Suprapubic skin (tissue), 4 donors: ENCODE measurements at places on chromosomes 5 and 9.

DNA sequence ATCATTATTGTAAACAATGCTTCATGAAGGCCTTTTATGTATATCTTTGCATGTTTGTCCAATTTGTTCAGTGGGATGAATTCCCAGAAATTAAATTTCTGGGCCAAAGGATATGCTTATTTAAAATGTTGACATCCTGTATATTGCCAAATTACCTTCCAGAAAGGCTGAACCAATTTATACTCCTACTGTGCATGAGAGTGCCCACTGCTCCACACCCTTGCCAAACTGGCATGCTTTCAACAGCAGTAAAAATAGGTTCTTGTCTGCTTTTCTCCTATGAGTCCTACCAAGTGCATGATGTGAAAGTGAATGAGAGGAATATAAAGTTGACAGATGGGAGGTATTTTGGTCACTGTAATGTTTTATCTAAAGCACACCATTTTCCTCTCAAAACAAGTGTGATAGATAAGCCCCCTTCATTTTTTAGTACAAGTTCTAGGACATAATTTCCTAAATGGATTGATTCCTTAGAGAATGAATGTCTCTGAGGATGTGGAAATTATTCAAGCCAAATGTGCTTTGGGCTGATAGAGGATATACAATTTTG, 70.5 kb upstream of the ERBIN start:
- no peaks in the 10 kb centered on the region for H3K36me3 ChIP-seq
- H3K4me1 ChIP-seq: no peaks in the 10 kb centered on the region
- DNase-seq: no peak
- H3K27ac ChIP-seq: no peak overlapping the region

GRCh38 chr9:125380406-125380805, 118.8 kb downstream of the GAPVD1 start:
- peaks cover 8% of the 10 kb centered on the region for H3K4me1 ChIP-seq
- no peak overlapping the region for H3K27ac ChIP-seq
- peak; percentile 40 for DNase-seq
- no peak overlapping the region for H3K4me3 ChIP-seq
- no peaks in the 10 kb centered on the region for H3K27me3 ChIP-seq
- H3K36me3 ChIP-seq: no peaks in the 10 kb centered on the region

- no peak for DNase-seq
- no peaks in the 10 kb centered on the region for H3K27me3 ChIP-seq
- H3K27ac ChIP-seq: no peak overlapping the region
- H3K36me3 ChIP-seq: no peaks in the 10 kb centered on the region
- no peak overlapping the region for H3K4me3 ChIP-seq
Observed at GRCh38 chr5:58099257-58099656, 360.6 kb downstream of the PLK2 start.

- no peaks in the 10 kb centered on the region for H3K4me1 ChIP-seq
- H3K4me3 ChIP-seq: no peak overlapping the region
- DNase-seq: no peak
- peaks cover 37% of the 10 kb centered on the region for H3K27me3 ChIP-seq
- H3K36me3 ChIP-seq: no peaks in the 10 kb centered on the region
- H3K27ac ChIP-seq: no peak overlapping the region
Observed at GRCh38 chr5:1223278-1223670, 1.9 kb upstream of the SLC6A18 start.

DNA sequence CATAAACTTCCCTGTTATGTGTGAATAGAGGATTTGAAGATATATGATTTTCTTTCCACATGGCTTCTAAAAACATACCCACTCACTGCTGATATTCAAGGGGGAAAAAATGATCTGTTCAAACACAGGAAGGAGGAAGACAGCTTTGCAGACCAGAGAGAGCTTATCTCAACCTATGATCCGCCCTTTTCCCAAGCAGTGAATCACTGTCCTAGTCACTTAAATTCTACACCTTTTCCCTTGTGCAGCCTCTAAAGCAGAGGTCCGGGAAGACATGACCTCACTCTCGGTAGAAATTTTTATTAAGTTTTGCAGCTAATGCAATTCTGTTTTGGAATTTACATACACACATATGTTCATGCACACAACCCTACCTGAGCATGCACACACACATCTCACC, 197.2 kb downstream of the DIRAS2 start:
- no peak for DNase-seq
- no peaks in the 10 kb centered on the region for H3K36me3 ChIP-seq
- H3K27me3 ChIP-seq: peaks cover 17% of the 10 kb centered on the region
- no peak overlapping the region for H3K27ac ChIP-seq
- H3K4me1 ChIP-seq: no peaks in the 10 kb centered on the region
- H3K4me3 ChIP-seq: no peak overlapping the region

DNA sequence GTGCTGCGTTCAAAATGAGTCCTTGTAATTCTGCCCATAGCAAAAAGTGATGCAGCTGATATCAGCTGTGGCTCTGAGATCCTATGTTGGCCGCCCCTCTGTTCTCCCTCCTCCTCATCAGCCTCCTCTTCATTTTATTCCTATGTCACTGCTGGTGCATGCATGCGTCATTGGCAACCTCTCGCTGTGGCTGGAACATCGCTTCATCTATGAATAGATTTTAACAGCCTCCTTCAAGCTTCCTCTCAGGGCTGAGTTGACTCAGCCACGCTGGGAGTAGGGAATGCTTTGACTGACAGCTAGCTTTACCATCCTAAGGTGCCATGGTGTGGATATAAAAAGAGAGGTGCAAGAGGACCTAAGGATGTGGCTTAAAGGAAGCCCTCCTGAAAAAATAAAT, 303.5 kb downstream of the PLK2 start:
- H3K27me3 ChIP-seq: no peaks in the 10 kb centered on the region
- no peak overlapping the region for H3K4me3 ChIP-seq
- H3K4me1 ChIP-seq: peaks cover 12% of the 10 kb centered on the region
- H3K36me3 ChIP-seq: no peaks in the 10 kb centered on the region
- no peak overlapping the region for H3K27ac ChIP-seq
- DNase-seq: no peak

GRCh38 chr9:109411798-109412352, 86.2 kb downstream of the PTPN3 start:
- no peak overlapping the region for H3K4me3 ChIP-seq
- no peak for DNase-seq
- no peaks in the 10 kb centered on the region for H3K4me1 ChIP-seq
- no peaks in the 10 kb centered on the region for H3K27me3 ChIP-seq
- H3K36me3 ChIP-seq: peaks cover 44% of the 10 kb centered on the region

- H3K27me3 ChIP-seq: no peaks in the 10 kb centered on the region
- no peaks in the 10 kb centered on the region for H3K4me1 ChIP-seq
- no peak for DNase-seq
- H3K4me3 ChIP-seq: no peak overlapping the region
Observed at GRCh38 chr9:86304236-86304730, 21.9 kb upstream of the ISCA1 start.

- H3K27ac ChIP-seq: peak within 1 kb of the TSS; percentile 93
- no peaks in the 10 kb centered on the region for H3K27me3 ChIP-seq
- H3K4me1 ChIP-seq: peaks cover 26% of the 10 kb centered on the region
- peak within 1 kb of the TSS; percentile 69 for H3K4me3 ChIP-seq
Observed at GRCh38 chr9:12774861-12775678, at the start of gene LURAP1L. Gene LURAP1L (plus strand): TSS chr9:12775020. CDS start chr9:12775716, 696 bp downstream.

DNA sequence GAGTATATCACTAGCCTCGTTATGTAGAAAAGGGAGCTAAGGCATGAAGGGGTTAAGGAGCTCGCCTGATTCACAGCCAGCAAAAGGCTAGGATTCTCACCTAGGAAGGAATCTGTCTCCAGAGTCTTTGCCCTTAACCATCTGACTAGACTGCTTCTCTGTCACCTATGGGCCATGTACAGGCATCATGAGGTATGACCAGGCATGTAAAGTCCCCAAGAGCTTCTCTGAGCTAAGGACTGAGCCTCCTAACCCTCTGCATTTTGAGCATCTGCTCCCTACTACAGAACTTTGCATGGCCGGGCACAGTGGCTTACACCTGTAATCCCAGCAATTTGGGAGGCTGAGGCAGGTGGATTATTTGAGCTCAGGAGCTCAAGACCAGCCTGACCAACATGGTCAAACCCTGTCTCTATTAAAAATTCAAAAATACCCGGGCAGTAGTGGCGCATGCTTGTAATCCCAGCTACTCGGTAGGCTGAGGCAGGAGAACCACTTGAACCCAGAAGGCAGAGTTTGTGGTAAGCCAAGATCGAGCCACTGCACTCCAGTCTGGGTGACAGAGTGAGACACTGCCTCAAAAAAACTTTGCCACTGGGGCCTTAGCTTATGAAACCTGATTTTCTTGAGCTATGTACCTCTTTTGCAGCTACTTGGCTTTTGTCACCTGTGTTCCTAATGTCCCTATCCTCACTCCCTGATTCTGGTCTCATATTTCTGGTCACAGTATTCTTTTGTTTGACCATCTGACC, 33.2 kb upstream of the IL7R start:
- H3K36me3 ChIP-seq: no peaks in the 10 kb centered on the region
- H3K27ac ChIP-seq: no peak overlapping the region
- no peaks in the 10 kb centered on the region for H3K27me3 ChIP-seq

GRCh38 chr5:154609251-154609650, 131.2 kb upstream of the HAND1 start:
- H3K4me3 ChIP-seq: no peak overlapping the region
- no peak for DNase-seq
- peaks cover 53% of the 10 kb centered on the region for H3K27me3 ChIP-seq

DNA sequence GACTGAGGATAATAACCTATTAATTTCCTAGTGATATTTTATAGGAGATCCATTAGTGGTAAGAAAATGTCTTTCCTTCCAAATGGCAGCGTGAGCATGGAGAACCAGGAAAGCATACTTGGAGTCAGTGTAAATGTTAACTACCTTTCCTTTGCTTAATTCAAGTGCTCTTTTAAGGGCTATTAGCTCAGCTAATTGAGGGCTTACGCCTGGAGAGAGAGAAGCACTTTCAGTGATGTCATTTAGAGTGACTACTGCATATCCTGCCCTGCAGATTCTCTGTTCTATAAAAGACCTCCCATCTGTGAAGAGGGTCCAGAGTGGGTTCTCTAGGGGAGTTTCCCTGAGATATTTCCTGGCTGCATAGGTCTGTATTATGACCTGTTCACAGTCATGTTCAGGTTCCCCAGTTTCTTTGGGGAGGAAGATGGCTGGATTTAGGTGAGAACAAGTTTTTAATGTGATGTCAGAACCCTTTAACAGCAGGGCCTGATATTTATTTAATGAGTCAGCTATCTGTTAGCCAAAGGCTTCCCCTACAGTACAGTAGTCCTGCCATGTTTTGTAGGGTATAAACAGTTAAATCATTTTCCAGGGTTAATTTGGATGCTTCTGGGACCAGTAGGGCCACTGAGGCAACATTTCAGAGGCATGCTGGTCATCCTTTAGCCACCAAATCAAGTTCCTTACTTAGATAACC, 89.6 kb downstream of the TRIM36 start:
- no peak overlapping the region for H3K27ac ChIP-seq
- H3K4me1 ChIP-seq: no peaks in the 10 kb centered on the region
- H3K27me3 ChIP-seq: no peaks in the 10 kb centered on the region
- H3K36me3 ChIP-seq: no peaks in the 10 kb centered on the region
- H3K4me3 ChIP-seq: no peak overlapping the region

DNA sequence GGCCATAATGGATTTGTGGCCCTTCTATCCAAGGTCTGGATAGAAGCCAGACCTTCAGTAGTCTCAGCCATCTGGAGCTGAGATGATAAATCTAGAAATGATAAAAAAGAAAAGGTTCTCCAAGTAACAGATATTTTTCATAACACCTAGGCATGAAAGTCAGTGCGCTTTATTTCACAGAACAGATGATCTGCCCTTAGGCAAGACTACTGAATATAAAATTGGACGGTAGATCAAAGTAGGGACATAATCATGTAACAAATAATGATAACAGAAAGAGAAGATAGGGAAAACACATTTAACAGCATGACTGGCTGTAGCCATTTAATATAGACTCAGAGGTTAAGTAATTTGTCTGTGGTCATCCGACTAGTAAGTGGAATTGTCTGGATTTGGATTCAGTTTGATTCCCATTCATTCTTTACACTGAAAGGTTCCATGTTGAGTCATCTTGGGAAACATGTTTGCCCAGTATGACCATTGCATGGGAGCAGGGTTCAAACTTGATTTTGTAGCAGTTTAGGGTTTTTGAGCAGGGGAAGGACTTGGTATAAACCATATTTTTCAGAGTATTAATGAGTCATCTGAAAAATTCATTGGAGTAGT, 4.1 kb upstream of the CAVIN4 start:
- H3K27me3 ChIP-seq: no peaks in the 10 kb centered on the region
- no peak overlapping the region for H3K27ac ChIP-seq
- no peaks in the 10 kb centered on the region for H3K4me1 ChIP-seq

GRCh38 chr9:123753016-123753415, 176.9 kb downstream of the DENND1A start:
- no peaks in the 10 kb centered on the region for H3K27me3 ChIP-seq
- DNase-seq: no peak
- H3K4me3 ChIP-seq: no peak overlapping the region
- no peak overlapping the region for H3K27ac ChIP-seq
- H3K4me1 ChIP-seq: no peaks in the 10 kb centered on the region

- H3K36me3 ChIP-seq: no peaks in the 10 kb centered on the region
- no peak overlapping the region for H3K4me3 ChIP-seq
- no peaks in the 10 kb centered on the region for H3K27me3 ChIP-seq
- H3K4me1 ChIP-seq: no peaks in the 10 kb centered on the region
- DNase-seq: no peak
- no peak overlapping the region for H3K27ac ChIP-seq
Observed at GRCh38 chr5:41392016-41392415, 118.4 kb downstream of the PLCXD3 start.

DNA sequence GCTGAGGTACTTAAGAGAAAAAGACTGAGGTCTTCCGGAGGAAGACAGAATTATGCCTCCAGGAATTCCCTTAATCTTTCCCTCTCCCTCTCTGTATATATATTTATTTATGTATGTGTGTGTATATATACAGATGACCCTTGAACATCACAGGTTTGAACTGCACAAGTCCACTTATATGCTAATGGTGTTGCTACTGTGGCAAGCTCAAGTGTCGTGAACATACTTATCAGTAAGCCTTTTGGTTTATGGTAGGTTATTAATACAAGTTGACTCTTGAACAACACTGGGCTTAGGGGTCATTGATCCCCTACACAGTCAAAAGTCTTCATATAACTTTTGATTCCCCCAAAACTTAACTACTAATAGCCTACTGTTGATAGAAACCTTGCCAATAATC, 106.8 kb downstream of the NUDT12 start:
- no peaks in the 10 kb centered on the region for H3K27me3 ChIP-seq
- DNase-seq: no peak
- no peak overlapping the region for H3K4me3 ChIP-seq

DNA sequence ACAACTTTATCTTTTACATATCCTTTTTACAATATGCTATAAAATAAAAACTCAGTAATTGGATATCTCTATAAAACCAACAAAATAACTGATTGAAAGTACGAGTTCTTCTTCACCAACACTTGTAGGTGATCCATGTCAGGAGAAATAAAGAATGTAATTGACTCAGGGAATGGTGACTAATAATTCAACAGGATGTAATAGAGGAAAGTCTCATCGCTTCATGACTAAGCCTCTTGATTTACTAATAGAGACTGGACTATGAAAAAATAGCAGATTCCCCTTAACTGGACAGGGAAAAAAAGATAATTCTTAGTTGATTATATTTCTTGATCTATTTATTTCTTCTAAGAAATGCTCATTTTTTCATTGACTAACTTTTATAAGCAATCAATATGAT, 507.7 kb upstream of the PTGER4 start:
- H3K36me3 ChIP-seq: no peaks in the 10 kb centered on the region
- H3K27me3 ChIP-seq: no peaks in the 10 kb centered on the region
- DNase-seq: no peak
- no peaks in the 10 kb centered on the region for H3K4me1 ChIP-seq
- H3K4me3 ChIP-seq: no peak overlapping the region
